Aorta (tissue), 5 donors: ENCODE measurements at places on chromosomes 11 and 22. TPM values are rescaled to one million over a fixed set of nuclear protein-coding genes. Genes with fewer than 3 reads are reported as not detected.

DNA sequence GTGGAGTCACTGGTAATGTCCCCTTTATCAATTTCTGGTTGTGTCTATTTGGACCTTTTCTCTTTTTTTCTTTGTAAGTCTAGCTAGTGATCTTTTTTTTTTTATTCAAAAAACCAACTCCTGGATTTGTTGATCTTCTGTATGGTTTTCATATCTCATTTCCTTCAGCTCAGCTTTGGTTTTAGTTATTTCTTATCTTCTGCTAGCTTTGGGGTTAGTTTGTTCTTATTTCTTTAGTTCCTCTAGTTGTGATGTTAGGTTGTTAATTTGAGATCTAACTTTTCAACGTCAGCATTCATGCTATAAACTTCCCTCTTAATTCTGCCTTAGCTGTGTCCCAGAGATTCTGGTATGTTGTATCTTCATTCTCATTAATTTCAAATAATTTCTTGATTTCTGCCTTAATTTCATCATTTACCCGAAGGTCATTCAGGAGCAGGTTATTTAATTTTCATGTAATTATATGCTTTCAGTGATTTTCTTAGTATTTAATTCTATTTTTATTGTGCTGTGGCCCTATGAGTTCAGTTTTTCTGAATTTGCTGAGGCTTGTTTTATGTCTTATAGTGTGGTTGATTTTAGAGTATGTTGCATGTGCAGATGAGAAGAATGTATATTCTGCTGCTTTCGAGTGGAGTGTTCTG, 29.0 kb downstream of the PI4KA start:
- H3K27ac ChIP-seq, result no peak overlapping the region
- DNase-seq, result no peak
- H3K4me3 ChIP-seq, result no peak overlapping the region
- no peaks in the 10 kb centered on the region for H3K27me3 ChIP-seq
- no peaks in the 10 kb centered on the region for H3K4me1 ChIP-seq
- peaks cover 5% of the 10 kb centered on the region for H3K36me3 ChIP-seq

- DNase-seq, result no peak
- no peaks in the 10 kb centered on the region for H3K36me3 ChIP-seq
- no peak overlapping the region for H3K4me3 ChIP-seq
- no peaks in the 10 kb centered on the region for H3K27me3 ChIP-seq
- no peaks in the 10 kb centered on the region for H3K4me1 ChIP-seq
These were observed 167.1 kb downstream of the CRYBB2 start for GRCh38 chr22:25386538-25386884.

The FADS1 gene
- total RNA-seq, result 50.4 TPM

The CNTN5 gene
- 2.9 TPM for total RNA-seq

DNA sequence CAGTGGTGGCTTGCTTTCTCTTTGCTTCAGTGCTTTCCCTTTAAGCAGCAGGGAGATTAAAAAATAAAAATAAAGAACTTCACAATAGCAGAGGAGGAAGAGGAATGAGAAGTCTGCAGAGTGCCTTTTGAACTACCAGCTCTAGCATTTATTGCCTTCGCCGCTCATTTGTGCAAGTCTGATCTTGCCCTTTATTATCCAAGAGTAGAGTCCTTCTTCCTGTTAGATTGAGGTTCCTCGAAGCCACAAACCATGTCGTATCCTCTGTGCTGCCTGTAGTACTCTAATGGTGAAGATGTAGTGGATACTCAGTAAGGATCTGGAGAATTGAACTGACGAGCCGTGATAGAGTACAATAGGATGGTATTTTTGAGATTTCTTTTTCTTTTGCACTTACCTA, 101.2 kb upstream of the RAG2 start:
- no peak overlapping the region for H3K27ac ChIP-seq
- no peak overlapping the region for H3K4me3 ChIP-seq
- H3K36me3 ChIP-seq, result no peaks in the 10 kb centered on the region
- no peaks in the 10 kb centered on the region for H3K27me3 ChIP-seq
- no peaks in the 10 kb centered on the region for H3K4me1 ChIP-seq

GRCh38 chr11:12835286-12835685, 161.1 kb downstream of the TEAD1 start:
- no peaks in the 10 kb centered on the region for H3K4me1 ChIP-seq
- H3K27me3 ChIP-seq, result no peaks in the 10 kb centered on the region
- no peak overlapping the region for H3K4me3 ChIP-seq
- DNase-seq, result no peak
- H3K36me3 ChIP-seq, result no peaks in the 10 kb centered on the region

- H3K27me3 ChIP-seq, result peaks cover 2% of the 10 kb centered on the region
- no peak for DNase-seq
- no peak overlapping the region for H3K27ac ChIP-seq
- no peaks in the 10 kb centered on the region for H3K36me3 ChIP-seq
These were observed 368.9 kb downstream of the BUD13 start for GRCh38 chr11:116403794-116404461.

The TEX12 gene
- 0.97 TPM for total RNA-seq
